ENCODE measurements at places on chromosomes 12 and 14. TPM values are rescaled to one million over a fixed set of nuclear protein-coding genes. Genes with fewer than 3 reads are reported as not detected.

TSPAN8 gene
- 0.07 TPM for total RNA-seq

POTEG gene
- total RNA-seq = not detected

FZD10 gene
- total RNA-seq = 7.5 TPM

SUOX gene
- total RNA-seq = 3.4 TPM

IL31 gene
- not detected for total RNA-seq

KRT81 gene
- total RNA-seq = 256 TPM

PRH2 gene
- not detected for total RNA-seq

OTX2 gene
- total RNA-seq = 0.68 TPM

KRT79 gene
- 0.07 TPM for total RNA-seq

P2RX2 gene
- total RNA-seq = not detected

CPNE6 gene
- total RNA-seq = not detected

TAC3 gene
- not detected for total RNA-seq

CCDC175 gene
- total RNA-seq = not detected

FAM181A gene
- not detected for total RNA-seq

GALNT16 gene
- total RNA-seq = not detected

RAB21 gene
- 17.4 TPM for total RNA-seq

TCTN2 gene
- total RNA-seq = 5.0 TPM

TPPP2 gene
- not detected for total RNA-seq

WSCD2 gene
- not detected for total RNA-seq

PGF gene
- total RNA-seq = 45.8 TPM

ABCD2 gene
- not detected for total RNA-seq

RNASE7 gene
- total RNA-seq = 33.8 TPM

MANSC4 gene
- not detected for total RNA-seq

IQSEC3 gene
- under 0.01 TPM for total RNA-seq

All from nasal cavity respiratory epithelium epithelial cell of viscerocranial mucosa (primary cell).